ENCODE measurements at places on chromosomes 6 and 20.

GRCh38 chr6:117268924-117269323 lies 3.6 kb downstream of the VGLL2 start:
- no peak for DNase-seq

GRCh38 chr6:153790048-153790447 lies 249.0 kb upstream of the OPRM1 start:
- no peak for DNase-seq

DNA sequence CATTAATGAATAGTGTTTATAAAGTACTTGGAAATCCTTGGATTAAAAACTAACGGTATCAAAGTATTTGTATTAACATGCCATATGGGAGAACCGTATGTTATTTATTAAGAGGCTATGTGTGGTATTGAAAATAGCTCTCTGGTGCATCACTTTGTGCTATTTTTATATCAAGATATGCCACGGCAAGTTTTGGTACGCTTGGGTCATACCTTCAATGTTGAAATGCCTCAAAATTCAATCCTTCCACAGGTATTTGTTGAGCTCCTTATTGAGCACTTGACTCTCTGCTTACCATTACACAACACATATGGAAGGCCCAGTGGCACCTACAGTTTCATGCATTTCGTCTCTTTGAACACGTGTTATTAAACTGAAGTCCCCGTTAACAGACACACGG lies 647.9 kb downstream of the KIF16B start:
- DNase-seq, result no peak

- no peak for DNase-seq
Measured at GRCh38 chr6:13916230-13916944, 8.4 kb upstream of the RNF182 start.

GRCh38 chr6:120055071-120055470 lies 705.5 kb upstream of the MAN1A1 start:
- no peak for DNase-seq

DNA sequence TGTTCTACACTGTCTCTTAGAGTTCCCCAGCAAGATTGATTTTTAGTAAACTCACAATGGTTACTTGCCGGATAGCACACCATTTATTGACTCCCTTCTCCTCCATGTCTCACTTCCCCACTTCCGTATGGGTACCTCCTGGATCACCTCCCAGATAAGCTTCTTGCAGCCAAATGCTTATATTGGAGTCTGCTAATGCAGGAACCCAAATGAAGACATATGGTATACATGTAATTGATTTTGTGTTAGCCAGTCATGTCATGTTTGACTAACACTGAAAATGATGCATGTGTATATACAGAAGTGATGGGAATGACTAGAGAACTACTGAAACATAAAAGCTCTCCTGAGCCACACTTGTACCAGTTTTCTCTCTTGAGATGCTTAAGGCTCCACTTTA lies 46.1 kb upstream of the TMX4 start:
- no peak for DNase-seq

DNA sequence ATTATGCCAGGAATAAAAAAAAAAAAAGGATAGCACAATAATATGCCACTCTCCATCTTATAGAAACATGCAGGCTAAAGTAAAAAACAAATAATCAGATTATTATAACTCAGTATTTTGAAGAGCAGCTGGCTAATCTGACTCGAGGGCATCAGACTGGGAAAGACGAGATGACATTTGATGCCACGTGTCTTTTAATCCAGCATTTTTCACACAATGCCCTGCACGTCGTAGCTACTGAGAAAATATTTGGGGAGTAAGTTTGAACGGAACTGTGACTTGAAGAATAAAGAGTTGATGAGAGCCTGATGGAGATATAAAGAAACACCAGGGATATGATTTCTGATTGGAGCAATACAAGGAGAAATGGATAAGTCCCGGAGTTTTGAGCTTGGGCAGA lies 237.7 kb downstream of the ARID1B start:
- no peak for DNase-seq

DNA sequence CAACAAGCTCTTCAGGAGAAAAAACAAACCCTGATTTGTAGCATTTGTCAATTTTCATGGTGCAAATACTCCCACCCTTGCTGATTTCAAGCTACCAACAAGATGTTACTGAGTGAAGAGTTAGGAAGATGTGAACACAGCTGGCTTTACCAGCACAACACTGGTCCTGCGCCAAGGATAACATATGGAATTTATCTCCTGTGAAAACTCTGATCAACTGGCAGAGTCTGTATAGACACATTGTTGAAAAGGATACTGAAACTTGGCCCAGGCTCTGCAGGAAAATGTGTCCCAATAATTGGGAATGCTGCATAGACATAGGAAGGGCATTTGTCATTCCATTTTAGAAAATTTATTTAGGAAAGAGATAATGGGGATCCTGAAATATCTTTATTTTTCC lies 29.0 kb downstream of the OTOR start:
- DNase-seq, result no peak

DNA sequence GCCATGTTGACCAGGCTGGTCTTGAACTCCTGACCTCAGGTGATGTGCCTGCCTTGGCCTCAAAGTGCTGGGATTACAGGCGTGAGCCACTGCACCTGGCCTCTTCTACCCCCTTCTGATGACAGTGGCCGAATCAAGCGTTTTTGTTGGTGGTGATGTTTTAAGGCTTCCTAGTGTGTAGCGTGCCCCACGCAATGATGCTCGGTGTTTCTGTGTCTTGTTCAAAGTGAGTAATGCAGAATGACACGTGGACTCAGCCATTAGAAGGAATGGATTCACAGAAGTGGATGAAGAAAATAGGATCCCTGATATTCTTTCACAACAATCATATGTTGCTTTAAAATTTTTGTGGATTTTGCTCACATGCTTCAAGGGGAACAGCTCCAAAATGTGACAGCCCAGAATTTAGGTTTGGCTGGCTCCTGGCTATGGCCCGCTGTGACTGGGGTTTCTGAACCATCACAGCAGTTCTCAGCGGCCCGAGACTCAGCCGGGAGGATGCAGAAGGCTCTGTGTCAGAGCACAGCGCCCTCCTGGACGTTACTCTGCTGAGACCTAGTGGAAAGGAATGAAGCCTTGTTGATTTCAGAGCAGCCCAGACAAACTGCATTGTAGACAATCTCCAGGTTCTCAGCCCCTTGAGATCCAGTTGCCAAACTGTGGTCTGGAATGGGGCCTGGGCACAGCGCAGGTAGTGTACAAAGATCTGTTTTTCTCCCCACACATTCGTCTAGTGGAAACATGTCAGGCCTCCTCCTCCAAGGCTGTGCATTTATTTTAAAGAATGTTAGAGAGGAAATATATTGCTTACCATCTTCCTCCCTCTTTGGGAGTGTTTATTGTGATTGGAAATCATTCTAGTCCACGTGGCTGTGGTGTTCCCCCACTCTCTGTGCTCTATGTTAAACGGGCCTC lies 57.6 kb upstream of the TIAM2 start:
- no peak for DNase-seq

GRCh38 chr20:50992733-50993457 lies 30.0 kb downstream of the KCNG1 start:
- no peak for DNase-seq

DNA sequence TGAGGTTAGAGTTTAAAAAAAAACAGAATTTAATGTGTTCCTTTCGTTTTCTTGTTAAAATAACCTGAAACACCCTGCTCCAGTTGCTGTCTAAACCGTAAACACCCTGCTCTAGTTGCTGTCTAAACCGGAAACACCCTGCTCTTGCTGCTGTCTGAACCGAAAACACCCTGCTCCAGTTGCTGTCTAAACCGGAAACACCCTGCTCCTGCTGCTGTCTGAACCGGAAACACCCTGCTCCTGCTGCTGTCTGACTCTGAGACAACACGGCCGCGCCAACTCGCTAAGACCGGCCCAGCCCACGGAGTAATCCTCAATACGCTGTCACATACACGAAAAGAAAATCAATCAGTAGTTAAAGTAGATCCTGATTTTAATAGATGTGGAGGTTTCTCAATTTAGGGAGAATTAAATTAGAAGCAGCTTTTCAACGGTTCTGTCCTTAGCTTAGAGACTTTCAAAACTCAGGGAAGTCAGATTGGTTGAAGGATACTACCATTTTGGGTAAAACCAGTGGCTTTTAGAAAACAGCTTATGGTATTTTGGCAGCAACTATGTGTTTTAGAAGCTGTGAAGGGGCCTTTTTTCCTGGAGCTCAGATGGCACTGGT lies 98.3 kb downstream of the RAMACL start:
- DNase-seq, result peak; percentile 55

- no peak for DNase-seq
Measured at GRCh38 chr6:4610256-4610655, 165.9 kb upstream of the CDYL start.

GRCh38 chr6:170021579-170021978 lies 269.3 kb downstream of the DLL1 start:
- no peak for DNase-seq

DNA sequence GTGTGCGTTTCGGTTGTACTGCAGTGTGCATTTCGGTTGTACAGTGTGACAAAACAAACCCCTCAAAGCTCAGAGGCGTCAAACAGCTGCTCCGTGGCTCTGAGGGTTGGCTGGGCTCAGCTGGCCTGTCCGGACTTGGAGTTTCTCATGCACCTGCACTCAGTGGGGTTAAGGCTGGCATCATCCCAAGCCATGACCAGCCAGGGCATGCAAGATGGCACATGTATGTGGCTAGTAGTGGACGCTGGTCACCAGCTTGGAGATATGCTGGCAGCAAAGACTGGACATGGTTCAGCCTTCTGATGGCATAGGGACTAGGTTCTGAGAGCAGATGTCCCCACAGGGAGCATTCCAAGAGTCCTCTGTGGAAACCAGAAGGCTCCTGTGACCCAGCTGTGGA lies 187.2 kb downstream of the CDH4 start:
- DNase-seq, result no peak

Measured in activated CD4-positive, CD25-positive, alpha-beta regulatory T cell treated with anti-CD3 and anti-CD28 coated beads, Interleukin-2, amount 50 U/mL, for 16 hours (primary cell).